ENCODE measurements at places on chromosomes 2 and 18.
A peak's percentile ranks its signal among the peaks of the same experiment; 100 is the strongest.

- DNase-seq, result no peak
These were observed 54.5 kb downstream of the COL6A3 start for GRCh38 chr2:237359518-237359840.

DNA sequence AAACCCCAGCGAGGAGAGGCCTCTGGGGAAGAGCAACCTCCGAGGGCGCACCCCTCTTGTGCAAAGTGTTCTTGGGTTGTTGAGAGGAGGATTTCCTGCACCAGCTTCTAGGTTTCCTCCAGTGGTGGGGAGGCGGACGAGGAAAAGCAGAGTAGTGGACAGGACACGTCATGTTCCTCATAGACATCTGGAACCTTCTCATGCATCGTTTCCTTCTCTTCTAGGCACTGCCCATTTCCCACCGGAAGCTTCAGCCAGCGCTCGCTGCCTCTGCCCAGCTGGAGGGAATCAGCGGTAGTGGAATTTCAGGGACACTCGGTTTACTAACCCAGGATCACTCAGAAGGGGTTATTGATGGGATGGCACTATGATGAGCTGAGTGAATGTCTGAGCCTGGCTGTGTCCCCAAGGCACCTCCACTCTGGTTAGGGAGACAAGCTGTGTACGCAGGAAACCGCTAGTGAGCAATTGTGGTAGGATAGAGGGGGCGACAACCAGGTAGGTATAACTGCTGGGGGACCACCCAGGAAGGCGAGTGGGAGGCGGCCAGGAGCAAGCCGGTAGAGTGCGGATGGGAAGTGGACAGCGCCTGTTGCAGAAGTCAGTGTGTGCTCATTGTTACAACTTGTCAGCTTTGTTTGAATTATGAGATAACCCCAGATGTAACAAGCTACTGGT, 960 bp upstream of the APOB start:
- no peak for DNase-seq

DNA sequence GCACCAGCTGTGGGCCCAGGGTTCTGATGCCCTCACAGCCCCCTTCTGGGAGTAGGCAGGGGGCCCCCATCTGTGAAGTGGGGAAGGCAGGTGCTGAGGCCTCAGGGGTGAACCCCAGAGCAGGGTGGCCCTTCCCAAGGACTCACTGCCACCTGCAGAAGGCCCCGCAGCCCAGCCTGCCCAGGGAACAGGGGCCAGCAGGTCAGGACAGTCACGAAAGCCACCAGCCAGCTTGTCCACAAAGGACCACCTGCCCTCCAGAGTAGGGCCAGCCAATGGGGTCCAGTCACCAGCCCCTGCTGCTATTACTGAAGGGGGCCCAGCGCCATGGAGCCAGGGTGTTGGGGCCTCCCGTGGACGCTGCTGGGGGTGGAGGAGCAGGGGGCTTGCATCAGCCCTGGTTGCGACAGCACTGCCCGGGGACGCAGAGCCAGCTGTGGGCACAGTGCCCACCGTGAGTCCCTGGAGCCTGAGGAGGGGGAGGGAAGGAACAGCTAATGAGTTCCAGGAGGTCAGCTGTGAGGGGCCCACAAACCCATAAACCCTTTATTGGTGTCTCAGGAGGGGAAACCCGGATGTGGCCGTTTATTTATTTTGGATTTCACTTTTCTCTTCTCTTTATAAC, 11.5 kb upstream of the SNED1 start:
- peak; percentile 78 for DNase-seq

GRCh38 chr18:2036086-2036485, 535.2 kb downstream of the METTL4 start:
- no peak for DNase-seq

DNA sequence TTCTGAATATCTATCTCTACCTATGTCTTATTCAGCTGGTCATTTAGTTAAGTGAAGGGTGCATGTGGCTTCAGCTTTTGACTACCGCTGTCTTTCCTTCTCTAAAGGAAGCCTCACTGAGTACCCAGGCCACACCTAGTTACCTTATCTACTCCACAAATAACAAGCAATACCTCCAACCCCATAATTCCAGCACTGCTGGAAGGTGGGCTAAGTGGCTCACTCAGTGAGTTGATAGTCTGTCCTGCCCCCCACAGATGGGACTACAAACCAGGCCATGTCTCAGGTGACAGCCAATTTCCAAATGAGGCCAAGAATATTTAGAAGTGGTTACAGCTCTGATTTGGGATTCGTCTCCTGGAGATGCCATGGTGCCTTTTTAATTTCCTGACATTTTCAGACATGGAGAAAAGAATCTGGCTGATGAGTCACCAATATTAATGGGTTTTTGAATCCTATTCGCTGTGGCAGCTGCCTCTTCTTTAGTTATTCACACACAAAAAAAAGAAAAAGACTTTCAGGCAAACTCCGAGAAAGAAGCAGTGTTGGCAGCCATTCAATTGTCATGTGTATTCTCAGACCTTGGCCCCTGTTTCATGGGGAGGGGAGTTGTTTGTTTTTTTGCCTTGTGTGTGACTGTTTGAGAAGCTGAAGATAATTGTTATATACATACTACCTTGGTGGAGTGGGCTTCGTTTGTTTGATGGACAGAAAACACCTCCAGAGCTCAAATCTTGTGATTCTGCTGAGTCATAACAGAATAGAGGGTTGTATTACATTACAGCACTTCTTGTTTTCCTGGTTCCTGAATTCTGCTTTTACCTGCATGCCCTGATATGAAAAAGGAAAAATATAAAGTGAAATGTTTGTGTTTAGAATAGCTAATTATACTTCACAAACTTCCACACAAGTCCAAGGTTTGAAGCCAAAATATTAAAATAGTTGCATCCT, 64.2 kb downstream of the SCG2 start:
- peak; percentile 36 for DNase-seq

DNA sequence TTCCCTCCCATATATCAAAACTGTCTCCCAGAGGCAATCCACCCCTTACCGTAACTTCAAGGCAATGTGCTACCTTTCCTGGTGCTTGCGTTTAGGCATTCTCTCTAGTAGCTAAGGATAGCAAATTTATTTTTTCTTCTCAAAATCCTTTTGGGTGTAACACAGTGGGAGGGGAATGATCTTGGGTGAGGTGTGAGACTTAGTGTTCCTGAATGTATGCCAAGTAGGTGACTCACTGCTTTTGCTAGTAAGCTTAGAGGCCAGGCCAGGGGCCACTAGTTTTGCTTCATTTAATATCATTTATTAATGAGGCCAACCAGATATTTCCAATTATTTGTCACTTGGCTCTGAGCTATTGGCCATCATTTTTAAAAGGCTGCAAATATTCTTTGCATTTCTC, 135.5 kb downstream of the NAPG start:
- peak; percentile 7 for DNase-seq

- no peak for DNase-seq
These were observed 34.7 kb upstream of the CALCRL start for GRCh38 chr2:187482796-187483195.

DNA sequence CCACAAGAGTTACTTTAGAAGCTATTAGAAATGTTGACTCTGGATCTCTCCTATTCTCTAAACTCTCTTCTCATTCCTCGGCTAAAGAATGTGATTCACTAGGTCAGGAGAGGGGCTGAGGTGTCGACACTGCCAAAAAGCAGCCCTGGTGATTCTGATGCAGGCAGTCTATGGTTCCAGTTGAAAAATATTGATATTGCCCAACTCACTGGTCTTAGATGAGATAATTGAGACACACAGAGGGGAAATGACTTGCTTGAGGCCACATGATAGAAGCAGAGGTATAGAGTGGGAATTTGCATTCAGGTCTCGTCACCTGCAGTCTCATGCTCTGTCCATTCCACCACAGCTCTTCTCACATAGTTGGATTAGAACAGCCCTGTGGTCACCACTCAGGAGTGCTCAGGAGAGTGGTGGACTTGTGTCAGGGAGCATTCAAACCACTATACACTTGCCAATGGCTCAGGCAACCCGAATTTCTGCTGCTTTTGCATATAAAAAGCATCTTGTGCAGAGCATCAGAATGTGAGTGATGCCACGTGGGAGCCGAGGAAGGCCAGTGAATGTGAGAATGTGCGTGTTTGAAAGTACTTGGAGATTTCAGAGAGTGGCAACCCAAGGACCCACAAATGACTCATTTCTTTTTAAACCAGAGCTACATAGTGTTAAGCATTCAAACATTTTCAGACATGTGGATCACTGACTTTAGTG, 65.1 kb upstream of the CTLA4 start:
- no peak for DNase-seq

DNA sequence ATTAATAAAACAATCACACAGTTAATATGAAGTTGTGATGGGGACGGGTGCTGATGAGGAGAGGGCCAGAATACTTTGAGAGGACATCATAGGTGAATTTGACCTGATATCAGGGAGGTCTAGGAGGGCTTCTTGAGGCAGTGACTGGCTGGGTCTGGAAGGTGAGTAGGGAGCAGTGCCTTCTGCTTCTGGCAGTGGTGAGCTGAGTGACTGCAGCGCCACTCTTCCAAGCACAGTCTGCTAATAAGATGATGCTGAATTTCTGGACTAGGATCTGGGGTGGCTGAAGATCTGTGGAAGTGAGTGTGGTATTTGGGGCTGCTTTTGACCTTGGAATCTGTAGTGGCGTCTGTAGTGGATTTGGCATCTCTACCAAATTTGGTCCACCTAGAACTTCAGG, 5.5 kb downstream of the DGKD start:
- DNase-seq, result no peak

DNA sequence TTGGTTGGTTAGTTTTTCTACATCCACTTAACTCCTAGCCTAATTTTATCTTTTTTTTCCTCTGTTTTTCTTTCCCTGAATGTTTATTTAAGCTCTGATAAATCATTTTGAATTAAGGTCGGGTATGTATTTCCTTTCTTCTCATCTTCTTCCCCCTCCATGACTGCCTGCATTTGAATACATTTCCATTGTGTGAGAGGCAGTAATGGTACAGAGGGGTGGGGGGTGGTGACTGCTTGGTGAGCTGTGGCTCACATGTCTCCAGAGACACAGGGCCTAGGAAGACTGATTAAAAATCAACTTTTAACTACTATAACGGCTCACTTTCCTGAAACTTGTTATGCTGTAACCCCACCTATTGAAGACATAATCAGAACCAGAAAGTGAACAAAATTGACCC, 58.0 kb downstream of the NEDD4L start:
- no peak for DNase-seq

DNA sequence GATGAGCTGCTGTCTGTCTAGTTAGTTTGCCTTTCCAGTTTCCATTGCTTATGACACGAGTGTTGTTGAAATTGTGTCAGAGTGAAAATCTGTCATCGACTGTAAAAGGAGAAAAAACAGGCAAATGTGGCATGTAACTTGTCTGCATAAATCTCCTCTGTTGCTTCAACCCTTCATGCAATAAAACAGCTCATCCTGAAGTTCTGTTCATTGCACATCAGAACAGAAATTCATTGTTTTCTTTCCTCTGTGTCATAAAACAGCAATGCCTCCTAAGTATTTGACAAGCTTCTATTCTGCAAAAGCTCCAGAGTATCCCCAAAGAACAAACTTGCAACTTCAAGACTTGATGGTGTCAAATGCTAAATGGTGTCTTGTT, 432.1 kb downstream of the MEIS1 start:
- no peak for DNase-seq

- DNase-seq, result no peak
These were observed 419.0 kb downstream of the FBXO15 start for GRCh38 chr18:73728657-73729056.

DNA sequence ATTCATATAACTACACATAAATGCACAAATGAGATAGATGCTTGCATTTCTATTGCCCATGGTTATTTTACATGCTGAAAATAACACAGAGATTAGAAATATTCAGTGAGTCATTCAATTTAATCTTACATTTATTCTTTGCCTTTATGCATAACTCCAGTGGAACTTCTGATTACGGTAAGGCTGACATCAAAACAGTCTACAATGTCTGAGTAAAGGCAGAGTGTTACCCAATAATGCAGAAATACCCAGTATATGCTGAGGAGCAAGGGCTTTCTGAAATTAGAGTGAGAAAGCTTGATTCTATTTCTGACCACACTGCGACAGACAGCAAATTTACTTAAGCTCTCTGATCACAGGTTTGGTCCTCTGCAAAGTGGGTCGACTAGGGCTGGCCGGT, 9.2 kb downstream of the NMI start:
- DNase-seq, result no peak

DNA sequence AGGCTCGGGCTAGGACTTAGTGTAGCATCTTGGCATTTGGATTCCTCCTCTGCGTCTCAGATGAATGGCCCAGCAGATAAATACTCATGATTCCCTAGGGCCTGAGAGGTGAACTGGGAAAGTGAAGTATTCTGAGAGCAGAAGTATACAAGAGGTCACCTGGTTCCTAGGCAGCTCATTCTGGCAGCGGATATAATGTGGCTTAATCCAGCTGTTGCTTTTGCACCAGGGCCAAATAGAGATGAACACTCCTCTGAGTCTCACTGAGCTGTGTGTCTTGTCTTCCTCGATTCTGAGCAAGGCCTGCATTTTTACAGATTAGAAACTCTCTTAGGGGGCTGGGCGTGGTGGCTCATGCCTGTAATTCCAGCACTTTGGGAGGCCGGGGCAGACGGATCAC, 196.1 kb downstream of the SLC4A3 start:
- no peak for DNase-seq

DNA sequence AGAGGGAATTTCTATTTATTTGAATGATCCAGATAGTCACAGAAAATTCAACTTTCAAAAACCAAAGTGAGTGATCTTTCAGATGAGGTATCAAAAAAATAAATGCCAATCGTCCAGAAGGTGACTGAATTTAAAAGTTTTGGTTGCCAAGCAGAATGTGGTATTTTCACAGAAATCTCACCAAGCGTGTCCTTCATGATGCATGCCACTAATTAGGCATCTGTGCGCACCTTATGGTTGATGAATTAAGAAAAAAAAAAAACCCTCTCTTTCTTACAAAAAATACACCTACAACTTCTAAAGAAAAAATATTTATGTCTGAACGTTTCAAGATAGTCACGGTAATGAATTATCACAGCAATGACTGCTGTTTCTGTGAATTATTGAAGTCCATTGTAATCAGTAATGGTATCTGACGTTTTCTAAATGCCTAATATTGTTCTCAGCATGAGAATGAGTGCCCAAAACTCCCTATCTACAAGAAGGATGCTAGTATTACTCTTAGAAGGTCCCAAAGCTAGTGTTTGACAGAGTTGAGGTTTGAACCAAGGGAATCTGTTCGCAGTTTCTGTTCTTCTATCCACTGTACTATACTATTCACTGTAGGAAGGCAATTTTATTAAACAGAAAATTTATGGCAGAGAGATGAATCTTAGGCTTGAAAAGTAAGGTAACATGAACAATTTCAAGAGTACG, 219.6 kb upstream of the NETO1 start:
- DNase-seq, result no peak

DNA sequence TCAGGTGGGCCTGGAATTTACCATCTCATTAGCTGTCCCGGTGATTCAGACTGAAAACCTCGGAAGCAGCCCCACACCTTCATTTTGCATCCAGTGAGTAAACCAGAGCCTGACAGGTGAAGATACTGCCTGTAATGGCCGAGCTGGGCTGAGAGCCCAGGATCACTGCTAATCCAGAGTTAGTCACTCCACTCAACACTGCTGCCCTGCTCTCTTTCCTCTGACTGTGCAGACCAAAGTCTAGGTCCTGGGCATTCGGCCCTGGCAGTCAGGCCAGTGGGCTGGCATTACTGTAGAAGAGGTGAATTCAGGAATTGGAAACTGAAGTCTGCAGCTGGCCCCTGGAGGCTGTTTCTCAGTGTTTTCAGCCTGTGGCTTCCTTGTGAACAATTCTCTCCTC, 44.3 kb downstream of the TMEM17 start:
- no peak for DNase-seq

GRCh38 chr2:214808981-214809750, at the start of gene BARD1:
TSS of gene BARD1 (minus strand) at chr2:214809683. CDS start at chr2:214809569, 114 bp downstream.
- DNase-seq, result peak; percentile 24

- no peak for DNase-seq
These were observed 34.1 kb upstream of the OLA1 start for GRCh38 chr2:174282441-174282840.

All from fibroblast of skin of left biceps (primary cell).